Activated T-cell treated with anti-CD3 and anti-CD28 coated beads, Interleukin-2, amount 50 U/mL, for 72 hours (primary cell): ENCODE measurements at places on chromosomes 1 and 21.

DNA sequence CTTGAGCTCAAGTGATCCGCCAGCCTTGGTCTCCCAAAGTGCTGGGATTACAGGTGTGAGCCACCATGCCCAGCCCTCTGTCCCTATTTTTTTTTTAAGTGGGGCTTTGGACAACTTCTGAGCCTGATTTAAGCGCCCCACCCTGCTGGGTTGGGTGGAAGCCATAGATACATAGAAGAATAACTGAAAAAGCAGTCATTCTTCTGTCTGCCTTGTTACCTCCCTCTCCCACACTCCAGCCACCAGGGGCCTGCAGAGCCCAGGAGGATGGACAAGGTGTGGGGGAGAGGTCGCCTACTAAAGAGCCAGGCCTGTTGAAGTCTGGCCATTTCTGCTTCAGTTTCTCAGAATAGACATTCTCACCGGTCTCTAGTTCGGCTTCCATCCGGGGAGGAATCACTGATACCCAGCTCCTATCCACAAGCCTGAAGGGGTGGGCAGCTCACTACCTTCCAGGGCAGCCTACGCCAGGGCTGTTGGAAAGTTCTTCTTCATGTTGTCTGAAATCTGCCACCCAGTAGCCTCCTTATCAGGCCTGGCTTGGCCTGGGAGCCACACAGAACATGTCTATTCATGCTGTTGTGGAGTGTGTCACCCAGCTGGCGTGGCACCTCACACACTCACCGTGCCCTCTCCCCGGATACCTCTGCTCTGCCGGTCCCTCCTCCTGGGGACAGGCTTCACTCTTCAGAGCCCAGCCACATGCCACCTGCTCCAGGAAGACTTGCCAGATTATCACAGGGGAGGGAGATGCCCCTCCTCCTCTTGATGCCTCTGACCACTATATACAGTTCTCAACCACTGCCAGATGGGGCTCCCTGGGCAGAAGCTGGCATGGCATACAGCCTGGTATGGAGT is 27.7 kb downstream of the KNCN start:
- DNase-seq = no peak

GRCh38 chr1:3727825-3728776 is 24.1 kb upstream of the CCDC27 start:
- no peak for DNase-seq

DNA sequence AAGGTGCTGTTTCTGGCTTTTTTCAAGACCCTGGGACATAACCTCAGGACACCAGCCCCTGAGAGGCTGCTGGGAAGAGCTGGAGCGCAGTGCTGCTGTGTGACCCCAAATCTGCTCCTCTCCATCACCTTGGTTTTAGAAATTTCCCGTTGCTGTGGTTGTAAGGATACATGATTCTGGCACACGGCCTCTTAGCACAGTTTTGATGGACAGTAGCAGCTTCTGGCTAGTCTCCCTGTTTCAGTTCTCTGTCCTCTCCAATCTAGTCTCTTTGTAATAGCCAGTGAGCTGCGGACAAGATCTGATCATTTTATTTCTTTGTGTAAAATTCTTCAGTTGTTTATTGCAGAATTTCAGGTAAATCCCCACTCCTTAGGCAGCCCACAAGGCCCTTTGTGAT is 3.1 kb downstream of the CLIC6 start:
- no peak for DNase-seq

- DNase-seq = peak; percentile 85
Observed at GRCh38 chr1:24925082-24925779, 4.8 kb downstream of the RUNX3 start.

- DNase-seq = no peak
Observed at GRCh38 chr1:44643721-44644334, 30.5 kb downstream of the TMEM53 start.

- DNase-seq = no peak
Observed at GRCh38 chr1:25080294-25081209, 150.5 kb upstream of the RUNX3 start.

GRCh38 chr21:45912611-45913417 is 68.8 kb upstream of the COL6A1 start:
- DNase-seq = no peak

- no peak for DNase-seq
Observed at GRCh38 chr1:36522461-36523229, 39.9 kb upstream of the CSF3R start.

DNA sequence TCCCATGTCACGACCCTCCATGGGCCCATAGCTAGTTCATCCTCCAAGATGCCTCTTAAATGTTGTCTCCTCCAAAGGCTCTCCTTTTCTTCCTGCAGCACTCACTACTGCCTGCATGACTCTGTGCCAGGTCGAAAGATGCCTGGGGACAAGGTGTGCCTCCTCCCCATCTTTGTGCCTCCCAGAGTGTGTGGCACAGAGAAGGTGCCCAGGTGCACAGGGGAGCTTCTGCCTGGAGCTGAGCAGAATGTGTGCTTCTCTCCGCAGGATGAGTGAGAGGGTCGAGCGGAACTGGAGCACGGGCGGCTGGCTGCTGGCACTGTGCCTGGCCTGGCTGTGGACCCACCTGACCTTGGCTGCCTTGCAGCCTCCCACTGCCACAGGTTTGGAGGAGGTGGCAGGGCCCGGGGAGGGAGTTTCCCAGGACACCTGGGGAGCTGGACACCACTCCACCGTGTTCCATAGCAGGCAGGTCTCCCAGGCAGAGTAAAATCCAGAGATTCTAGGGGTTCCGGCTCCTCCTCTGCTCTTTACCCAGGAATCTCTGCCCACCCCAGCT is 6.9 kb upstream of the PPM1J start:
- no peak for DNase-seq

DNA sequence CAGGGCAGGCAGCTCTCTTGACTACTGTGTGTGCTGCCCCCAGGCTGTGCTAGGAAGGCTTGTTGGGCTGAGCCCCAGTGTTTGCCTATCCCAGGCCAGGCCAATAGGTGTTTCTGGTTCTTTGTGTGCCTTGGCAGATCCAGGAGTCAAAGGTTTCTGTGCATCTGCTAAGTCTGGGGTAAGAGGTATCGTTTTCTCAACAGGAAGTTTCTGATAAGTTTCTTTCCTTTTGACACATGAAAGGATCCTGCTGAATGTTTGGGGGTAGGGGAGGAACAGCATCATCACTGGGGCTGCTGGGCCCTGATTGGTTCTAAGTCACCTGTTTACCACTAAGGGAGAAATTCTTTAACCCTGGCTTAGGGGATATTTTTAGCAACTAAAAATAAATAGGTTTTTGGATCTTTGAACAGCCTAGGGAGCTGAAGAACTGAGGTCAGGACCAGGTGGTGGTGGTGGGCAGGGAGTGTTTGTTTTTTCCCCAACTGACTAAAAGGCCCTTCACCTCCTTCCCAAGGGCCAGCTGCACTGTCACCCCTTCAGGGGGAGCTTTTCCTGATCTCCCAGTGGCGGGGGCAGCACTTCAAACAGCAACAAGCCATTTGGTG is 85.1 kb downstream of the KCNN3 start:
- DNase-seq = peak; percentile 50

- no peak for DNase-seq
Observed at GRCh38 chr1:94693435-94693834, 126.7 kb upstream of the SLC44A3 start.

DNA sequence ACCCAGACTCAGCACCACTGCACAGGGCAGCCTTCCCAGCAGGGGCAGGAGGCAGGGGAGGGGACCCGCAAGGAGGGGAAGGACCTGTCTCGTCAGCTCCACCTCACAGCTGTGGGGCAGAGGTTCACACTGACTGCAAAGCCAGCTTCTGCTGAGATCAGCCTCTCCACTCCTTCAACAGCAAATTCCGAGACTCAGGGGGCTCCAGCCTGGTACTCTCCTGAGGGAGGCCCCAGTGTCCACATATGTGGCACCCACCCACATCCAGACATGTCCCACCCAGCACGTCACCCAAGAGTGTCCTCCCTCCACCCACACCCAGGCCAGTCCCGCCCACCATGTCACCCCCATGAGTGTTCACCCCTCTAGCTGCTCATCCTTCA is 329.5 kb downstream of the NPHP4 start:
- no peak for DNase-seq

- DNase-seq = peak; percentile 38
Observed at GRCh38 chr1:205543351-205544301, 39.2 kb downstream of the CDK18 start.

DNA sequence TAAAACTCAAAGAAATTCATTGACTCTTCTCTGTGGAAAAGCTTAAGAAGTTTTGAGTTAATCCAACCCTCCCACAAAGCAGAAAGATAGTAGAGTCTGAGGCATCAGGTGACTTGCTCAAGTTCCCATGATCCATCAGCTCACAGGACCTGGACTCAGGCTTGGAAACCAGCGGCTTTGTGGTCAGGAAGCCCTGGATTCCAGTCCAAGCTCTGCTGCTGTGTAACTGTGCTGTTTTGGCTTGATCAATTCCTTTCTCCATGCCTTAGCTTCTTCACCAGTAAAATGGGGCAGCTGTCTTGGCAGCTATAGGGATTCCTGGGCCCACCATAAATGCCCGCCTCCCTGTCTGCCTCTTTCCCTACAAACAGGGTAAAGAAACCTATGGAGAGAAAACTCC is 180.2 kb downstream of the HIVEP3 start:
- DNase-seq = no peak

DNA sequence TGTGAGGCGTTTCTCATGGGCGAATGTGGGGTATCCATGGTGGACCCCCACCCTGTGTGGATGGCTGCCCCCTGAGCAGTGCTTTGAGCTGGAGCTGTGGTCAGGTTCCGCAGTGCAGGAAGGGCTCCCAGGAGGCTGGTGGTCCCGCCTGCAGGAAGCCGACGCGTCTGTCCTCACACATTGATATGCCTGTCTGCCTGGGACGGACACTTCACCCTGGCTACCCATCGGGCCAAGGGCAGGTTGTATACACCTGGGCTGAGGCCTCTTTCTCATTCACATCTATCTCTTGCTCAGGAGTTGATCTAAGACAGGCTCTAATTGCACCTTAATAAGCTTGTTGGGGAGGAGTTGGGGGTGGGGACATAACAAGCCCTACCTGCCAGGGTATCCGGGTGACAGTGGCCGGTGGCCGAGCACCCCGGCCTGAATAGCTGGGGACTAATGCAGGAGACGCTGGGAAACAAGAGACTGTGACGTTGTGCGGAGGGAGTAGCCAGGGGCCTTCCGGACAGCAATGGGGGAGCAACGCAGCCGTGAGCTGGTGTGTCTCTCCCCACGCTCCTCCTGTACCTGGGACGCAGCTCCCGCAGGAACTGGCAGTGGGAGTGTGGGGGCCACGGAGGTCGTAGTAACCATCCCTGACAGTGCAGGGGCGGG is 21.7 kb downstream of the PDXK start:
- DNase-seq = no peak

DNA sequence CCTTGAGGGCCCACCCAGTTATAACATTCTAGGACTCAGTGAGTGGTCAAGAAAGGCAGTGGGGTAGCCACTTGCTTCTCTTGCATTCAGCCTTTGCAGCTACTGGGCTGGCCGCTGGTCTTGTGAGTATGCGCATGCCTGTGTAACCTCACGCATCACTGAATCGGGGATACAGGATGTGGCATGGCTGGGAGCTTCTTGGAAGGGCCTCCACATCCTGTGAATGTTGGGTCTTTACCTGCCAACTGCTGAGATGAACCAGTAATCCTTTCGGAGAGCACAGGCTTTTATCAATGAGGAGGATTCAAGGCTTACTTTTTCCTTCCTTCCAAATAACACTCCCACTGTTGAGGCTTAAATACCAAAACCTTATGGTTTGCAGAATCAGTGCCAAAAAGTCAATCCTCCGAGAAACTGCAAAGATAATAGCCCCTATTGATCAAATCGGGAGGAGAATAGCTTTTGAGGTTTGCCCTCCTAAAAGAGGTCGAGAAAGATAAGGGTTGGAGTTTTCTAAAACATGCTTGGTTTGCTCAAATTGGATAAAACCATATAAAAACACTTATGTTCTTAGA is 198.9 kb upstream of the UBE2U start:
- DNase-seq = no peak

DNA sequence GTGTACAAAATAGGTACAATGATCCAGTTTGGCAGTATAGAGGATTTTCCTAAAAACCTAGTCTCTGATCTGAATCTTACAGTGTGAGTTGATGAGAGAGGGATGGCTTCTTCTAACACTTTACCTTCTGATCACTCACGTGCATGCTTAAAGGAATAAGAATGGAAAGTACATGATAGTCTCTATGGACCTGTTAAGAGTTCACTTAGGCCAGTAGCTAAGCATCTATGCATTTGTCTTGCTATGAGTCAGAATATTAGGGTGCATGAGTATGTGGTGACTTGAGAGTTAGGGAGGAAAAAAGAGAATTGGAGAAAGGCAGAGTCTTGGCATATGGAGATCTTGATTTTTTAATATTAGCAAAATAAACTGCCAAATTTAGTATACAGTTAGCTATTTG is 206.3 kb downstream of the COL11A1 start:
- DNase-seq = no peak

DNA sequence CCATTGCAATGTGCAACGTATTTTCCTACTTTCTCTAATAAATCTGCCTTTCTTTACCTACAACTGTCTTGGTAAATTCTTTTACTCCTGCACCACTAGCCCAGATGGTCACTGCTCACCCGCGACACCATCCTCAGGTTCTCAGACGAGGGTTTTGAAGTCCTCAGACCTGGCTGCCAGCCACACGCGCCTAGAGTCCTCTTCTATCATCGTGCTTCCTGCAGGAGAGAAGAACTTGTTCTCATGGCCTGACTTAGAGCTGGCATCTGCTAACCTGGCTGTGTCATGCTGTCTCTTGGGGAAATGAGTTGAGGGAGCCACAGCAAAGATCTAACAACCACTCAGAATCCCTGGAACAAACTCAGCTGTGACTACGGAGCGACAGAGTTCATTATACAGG is 30.3 kb upstream of the PGBD5 start:
- DNase-seq = no peak

GRCh38 chr1:53400761-53401674 is 58.2 kb upstream of the DMRTB1 start:
- no peak for DNase-seq

GRCh38 chr1:5705751-5706150 is 286.5 kb downstream of the NPHP4 start:
- DNase-seq = no peak

- DNase-seq = peak; percentile 67
Observed at GRCh38 chr1:9909234-9910046, 629 bp downstream of the CTNNBIP1 start.

GRCh38 chr1:47754221-47754620 is 243.0 kb downstream of the TRABD2B start:
- no peak for DNase-seq

GRCh38 chr1:204931768-204932572 is 61.3 kb downstream of the NFASC start:
- no peak for DNase-seq
